ENCODE measurements at places on chromosomes 3 and 15.

DNA sequence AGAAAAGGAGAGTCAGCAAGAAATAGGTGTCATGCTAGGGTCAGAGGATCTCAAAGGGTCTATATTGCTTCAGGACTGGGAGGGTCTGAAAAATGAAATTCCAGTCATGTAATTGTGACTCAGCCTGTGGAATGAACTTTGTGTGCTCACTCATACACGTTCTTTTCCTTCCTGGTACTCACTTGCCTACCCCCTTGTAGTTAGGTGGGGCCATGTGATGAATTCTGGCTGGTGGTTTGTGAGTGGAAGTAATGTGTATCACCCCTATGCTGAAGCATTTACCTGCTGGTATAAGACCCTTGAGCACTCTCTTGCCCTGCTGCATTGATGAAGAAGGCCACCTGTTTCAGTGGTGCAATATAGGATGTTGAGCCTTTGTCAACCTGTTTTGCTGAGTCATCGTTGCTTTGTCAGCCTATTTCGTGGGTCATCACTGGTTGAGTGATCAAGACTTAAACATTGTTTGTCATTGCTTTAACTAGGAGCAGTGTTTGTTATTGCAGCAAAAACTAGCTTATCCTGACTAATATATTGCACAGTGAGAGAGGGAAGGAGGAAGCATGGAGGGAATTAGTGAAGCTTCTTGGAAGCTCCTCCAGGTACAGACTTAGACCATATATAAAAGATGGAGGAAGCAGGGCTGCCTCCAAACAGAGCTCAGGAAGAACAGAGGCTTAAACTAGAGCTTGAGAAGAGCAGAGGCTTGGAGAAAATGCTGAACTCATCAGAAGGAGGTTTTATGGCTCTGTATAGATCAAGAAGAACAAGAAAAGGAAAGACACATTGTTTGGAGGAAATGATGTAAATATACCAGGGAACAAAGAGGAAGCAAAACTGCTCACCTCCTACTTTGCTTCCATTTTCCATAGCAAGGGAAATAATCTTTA lies 28.9 kb downstream of the TLNRD1 start:
- DNase-seq: no peak

DNA sequence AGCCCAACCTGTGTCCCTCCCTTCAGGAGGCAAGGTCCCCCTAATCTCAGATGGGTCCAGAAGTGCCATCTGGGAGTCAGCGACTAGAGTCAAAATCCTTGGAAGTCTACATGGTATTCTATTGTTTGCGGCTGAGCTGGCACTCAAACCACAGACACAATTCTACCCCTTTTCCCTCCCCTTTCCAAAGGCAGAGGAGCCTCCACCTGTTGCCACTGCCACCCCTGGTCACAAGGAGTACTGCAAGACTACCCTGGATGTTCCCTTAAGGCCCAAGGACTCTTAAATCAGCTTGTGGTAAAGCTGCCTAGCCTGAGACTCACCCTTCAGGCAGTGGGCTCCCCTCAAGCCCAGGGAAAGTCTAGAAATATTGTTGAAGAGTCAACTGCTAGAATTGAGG lies 4.3 kb upstream of the OR5H6 start:
- no peak for DNase-seq

- DNase-seq: no peak
These were observed 74.0 kb upstream of the CCNL1 start for GRCh38 chr3:157233923-157234322.

- DNase-seq: no peak
These were observed 233.1 kb downstream of the VPS13C start for GRCh38 chr15:61827131-61827530.

GRCh38 chr3:16407366-16407765 lies 106.1 kb downstream of the RFTN1 start:
- DNase-seq: no peak

- no peak for DNase-seq
These were observed 19.8 kb downstream of the LARP6 start for GRCh38 chr15:70833861-70834765.

DNA sequence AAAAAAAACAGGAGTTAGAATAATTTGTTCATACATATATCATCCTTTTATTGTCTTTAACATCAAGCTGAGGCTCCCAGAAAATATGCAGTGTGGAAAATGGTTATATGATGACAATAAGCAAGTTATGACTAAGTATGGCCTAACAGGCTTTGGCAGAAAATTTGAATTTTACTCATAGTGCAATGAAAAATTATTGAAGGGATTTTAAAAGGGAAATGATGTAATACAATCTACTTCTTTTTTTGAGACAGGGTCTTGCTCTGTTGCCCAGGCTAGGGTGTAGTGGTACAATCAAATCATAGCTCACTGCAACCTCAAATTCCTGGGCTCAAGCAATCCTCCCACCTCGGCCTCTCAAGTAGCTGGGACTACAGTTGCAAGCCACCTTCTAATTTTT lies 78.7 kb downstream of the FAIM start:
- DNase-seq: no peak

DNA sequence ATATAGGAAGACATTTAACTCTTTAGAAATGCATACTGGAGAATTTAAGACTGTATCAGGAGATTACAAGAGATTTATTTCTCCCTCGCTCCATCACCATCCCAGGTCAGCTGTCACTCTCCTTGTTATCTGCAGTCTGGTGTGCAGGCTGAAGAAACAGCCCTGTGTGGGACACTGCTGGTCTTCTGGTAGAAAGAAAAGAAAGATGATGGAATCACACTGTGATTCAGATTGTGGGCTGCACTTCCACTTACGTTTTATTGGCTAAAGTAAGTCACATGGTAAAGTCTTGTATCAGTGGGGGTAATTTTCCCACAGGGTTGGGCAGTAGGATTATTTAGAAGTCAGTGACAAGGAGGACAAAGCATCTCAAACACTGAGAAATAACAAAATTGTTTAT lies 18.1 kb upstream of the ATP1B3 start:
- DNase-seq: no peak

DNA sequence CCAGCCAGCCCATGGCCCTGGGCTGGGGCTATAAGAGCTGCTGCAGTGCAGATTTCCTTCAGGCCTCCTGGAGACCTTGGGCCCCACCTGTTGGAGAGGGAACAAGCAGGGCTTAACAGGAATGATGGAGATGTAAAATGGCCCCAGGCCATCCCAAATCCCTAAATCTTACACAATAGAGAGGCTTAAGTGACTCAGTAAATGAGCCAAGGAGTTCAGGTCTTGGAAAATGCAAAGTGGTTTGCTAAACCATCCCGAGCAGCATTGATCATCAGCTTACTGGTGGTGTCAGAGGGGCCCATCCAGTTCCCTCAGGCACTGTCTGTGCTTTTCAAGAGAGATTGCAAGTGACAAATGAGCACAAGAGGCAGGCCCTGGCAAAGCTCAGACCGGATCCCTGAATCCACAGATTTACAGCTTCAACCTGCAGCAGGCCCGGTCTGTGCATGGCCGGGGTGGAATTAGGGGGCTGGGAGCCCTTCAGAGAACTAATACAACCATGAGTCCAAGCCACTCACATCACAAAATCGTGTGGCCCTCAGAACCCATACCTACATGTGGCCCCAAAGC lies 325.4 kb downstream of the UACA start:
- DNase-seq: no peak

GRCh38 chr3:136899622-136900158 lies 37.7 kb downstream of the NCK1 start:
- no peak for DNase-seq

DNA sequence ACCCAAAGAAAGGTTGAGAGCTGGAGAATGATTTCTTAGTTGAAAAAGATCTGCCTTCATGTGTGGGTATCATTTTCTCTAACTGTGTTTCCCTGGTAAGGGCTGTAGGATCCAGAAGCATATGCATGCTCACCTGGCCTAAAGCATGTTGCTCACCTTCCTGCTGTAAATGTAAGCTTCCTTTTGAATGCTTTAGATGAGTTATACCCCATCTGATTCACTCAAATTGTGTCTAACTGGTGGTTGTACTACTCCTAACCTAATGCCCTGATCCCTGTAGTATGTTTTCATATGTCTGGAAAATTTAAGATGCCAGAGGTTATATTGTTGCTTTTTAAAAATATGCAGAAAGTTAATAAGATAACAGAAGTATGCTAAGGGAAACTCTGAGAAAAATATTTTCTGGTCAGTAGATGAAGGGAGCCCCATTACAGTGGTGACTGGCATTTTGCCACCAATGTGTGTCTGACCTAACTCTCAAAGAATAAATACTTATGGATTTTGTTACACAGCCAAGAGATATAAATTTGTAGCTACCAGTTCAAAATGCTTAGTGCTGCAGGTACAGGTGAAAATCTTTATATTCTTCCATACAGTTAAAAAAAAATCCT lies 7.7 kb downstream of the FILIP1L start:
- no peak for DNase-seq

DNA sequence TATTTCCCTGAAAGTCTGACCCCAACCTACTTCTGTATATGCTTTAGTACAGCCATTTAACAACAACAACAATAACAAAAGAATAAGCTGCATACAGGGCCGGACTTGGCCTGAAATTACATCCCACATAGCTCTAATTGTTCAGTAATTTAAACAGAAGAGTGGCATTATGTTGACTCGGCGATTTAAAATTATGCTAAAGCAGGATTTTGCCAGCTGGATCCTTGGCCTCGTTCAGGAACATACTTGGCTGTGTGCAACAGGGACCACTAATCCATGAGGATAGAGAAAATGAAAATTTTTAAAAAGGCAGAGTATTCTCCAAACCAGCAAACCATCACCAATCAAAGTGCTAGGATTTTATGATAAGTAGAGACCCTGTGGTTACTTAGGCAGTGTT lies 433.1 kb upstream of the RBMS3 start:
- no peak for DNase-seq

DNA sequence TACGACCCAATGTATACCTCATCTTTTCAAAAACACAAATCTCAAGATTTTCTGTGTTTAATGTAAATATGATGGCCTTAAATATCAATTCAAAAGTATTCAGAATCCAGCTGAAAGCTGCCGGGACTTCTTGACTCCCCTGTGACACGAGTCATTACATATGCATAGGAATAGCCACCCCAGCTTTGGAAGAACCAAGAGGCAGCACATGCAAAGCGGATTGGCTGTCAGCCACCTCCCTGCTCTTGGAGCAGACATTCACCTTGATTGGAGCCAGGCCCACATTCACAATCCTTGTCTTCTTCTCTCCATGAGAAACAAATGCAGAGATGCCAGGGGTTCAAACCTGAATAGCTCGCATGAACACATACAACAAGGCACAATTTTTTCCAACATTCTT lies 10.8 kb upstream of the CAV3 start:
- no peak for DNase-seq

GRCh38 chr3:188432802-188433520 lies 279.0 kb downstream of the LPP start:
- no peak for DNase-seq

DNA sequence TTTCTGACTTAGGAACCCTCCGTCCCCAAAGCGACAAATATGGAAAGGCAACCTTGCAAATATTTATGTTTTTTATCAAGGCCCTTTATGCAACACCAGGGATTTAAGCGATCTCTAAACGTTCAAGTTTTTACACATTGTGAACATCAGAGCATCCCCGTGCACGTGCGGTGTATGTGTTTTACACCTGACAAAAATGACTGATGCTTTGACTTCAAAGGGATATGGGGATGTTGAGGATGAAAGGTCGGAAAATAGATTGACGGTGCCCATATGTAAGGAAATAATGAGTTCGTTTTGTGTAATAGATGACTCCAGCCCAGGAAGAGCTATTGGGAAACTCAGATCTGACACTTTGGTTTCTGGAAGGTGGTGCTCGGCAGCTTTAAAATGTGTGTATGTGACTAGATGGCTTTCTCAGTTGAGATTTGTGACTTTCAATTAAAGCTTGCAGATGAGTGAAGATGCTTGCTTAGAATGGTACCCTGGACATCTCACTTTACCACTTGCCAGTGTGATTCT lies 866 bp downstream of the SLC49A4 start:
- DNase-seq: no peak

DNA sequence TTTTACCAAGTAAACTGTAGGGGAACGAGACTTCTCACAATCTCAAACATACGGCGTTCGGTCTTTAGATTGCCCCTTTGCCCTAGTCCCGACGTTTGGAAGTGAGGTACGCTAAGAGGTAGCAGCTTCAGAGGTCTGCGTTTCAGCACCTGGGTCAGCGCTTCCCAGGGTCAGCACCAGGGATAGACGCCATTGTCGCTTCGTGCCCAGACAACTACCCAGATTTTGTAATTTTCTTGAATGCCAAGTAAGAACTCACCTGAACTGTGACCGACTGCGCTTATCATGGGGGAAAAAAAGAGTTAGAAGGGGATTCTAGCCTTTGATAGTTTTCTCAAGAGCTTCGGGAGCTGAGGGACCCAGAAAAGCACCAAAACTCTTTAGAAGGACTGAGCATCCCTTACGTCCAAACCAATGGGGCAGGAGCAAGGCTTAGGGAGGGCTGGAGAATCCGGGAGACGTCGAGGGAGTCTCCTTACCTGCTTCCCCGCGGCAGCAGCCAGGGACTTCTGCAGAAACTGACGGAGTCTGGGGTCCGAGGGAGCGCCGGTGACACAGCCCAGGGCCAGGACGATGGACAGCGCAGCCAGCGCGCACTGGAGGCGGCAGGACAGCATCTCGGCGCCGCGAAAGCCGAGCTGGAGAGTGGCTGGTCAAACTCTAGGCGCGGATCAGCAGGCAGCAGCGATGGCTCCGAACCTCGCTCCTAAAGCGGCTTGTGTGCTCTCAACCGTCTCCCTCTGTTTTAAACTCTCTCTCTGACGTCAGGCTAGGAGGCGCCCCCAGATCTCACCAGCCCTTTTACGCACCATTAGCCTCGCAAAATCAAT lies at the start of gene SST:
Gene SST (minus strand): TSS at position 720 of the 830 bp plus-strand sequence. CDS start 103 bp downstream, at position 617.
- no peak for DNase-seq

- DNase-seq: no peak
These were observed 470.2 kb upstream of the AGTR1 start for GRCh38 chr3:148227534-148227933.

- DNase-seq: no peak
These were observed 54.3 kb upstream of the SNRPA1 start for GRCh38 chr15:101349047-101349951.

DNA sequence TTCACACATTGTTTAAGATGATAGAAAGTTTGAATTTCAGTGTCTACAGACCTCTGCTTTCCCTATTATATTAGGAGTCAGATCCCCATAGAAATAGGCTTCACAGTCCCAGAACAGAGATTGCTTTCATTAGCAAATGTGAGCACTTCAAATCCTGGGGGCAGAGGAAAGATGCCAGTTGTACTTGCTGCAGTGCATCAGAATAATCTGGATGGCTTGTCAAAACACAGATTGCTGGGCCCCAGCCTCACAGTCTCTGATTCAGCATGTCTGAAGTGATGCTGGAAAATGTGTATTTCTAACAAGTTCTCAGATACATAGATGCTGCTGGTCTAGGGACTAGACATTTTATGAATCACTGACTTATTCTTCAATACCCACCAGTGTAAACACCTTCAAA lies 375.2 kb downstream of the FGF12 start:
- DNase-seq: no peak

GRCh38 chr3:24725514-24726255 lies 231.0 kb upstream of the THRB start:
- DNase-seq: no peak

GRCh38 chr15:69398491-69398891 lies 15.7 kb upstream of the KIF23 start:
- DNase-seq: no peak

All from activated CD4-positive, alpha-beta T cell treated with anti-CD3 and anti-CD28 coated beads, Interleukin-2, amount 50 U/mL, for 1 hour (primary cell).